ENCODE measurements at places on chromosomes 6 and 20. TPM values are rescaled to one million over a fixed set of nuclear protein-coding genes. Genes with fewer than 3 reads are reported as not detected.

DNA sequence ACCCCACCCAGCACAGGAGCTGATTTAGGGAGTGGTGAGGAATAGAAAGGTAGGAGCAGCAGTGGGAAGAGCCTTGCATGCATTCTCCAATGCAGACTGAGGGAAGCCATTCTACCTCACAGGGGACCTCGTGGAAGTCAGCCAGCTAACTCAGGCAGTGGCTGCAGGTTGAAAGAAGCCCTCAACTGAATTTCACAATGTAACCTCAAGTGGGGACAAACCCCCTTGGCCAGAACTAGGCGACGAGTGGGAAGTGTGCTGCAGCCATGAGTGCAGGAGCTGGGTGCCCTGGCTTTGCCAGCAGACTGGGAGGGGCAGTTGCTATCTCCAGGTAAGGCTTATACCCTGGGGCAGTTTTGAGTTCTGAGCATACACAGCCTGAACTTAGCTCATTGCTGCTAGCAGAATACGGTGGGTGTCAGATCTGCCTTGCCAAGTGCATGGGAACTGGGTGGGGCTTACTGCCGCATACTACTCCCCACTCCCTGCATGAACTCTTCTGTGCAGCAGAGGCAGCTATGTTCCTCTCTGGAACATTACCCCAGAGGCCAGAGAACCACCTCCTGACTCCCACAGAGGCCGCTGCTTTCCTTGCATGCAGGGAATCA, 126.5 kb downstream of the CDK19 start:
- no peak for DNase-seq

- no peak for DNase-seq
Measured at GRCh38 chr6:109978174-109979032, at the start of gene GPR6. Gene GPR6, plus strand, starts transcription at chr6:109978311. Its CDS starts 802 bp downstream, at chr6:109979113.

- peak; percentile 62 for DNase-seq
Measured at GRCh38 chr6:26233649-26234420, 131.2 kb upstream of the BTN3A2 start.

Gene PRICKLE4
- not detected for total RNA-seq

Gene MOG
- total RNA-seq: not detected

Gene TNFRSF6B
- total RNA-seq: 0.96 TPM

Gene TRIM31
- not detected for total RNA-seq

Gene TREML2
- total RNA-seq: 1.9 TPM

DNA sequence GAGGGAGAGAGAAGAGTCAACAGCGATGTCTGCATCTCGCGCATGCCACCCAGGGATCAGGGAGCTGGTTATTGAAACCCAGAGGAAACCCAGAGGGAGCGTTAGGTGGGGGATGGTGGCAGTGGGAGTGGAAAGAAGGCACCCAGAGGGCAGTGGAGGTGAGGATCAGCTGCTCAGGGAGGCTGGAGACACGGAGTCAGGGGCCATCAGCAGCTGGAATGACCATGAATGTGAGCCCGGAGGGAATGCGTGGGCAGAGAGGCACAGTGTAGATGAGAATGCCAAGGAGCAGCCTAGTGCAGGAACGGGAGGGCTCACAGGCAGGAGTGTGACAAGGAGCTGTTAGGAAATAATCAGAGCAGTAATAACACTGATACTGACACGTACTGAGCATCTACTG, 36.2 kb downstream of the RSPO4 start:
- no peak for DNase-seq

Gene MCCD1
- not detected for total RNA-seq

- peak; percentile 51 for DNase-seq
Measured at GRCh38 chr6:89368107-89368506, 15.6 kb upstream of the UBE2J1 start.

Gene NFYA
- 58.9 TPM for total RNA-seq

Gene NDRG3
- 28.9 TPM for total RNA-seq

DNA sequence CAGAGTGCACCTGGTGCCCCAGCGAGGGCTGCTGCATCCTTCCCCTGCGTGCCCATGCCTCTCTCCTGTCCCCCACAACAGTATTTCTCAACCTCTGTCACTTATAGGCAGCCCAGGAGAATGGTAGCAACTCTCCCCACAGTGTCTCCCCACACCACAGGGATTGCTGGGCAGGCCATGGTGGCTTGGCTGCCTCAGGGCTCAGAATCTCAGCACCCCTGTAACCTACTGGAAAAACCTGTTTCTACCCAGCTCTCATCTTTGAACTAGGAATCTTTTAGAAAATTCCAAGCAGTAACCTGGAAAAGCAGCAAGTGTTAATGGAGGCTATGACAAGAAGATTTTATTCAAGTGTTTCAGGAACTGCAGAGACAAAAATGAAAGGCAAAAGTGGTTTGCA, 38.0 kb downstream of the CD164 start:
- DNase-seq: no peak

Gene SMAP1
- total RNA-seq: 26.6 TPM

GRCh38 chr6:140784573-140784972, 1348.2 kb upstream of the GJE1 start:
- no peak for DNase-seq

DNA sequence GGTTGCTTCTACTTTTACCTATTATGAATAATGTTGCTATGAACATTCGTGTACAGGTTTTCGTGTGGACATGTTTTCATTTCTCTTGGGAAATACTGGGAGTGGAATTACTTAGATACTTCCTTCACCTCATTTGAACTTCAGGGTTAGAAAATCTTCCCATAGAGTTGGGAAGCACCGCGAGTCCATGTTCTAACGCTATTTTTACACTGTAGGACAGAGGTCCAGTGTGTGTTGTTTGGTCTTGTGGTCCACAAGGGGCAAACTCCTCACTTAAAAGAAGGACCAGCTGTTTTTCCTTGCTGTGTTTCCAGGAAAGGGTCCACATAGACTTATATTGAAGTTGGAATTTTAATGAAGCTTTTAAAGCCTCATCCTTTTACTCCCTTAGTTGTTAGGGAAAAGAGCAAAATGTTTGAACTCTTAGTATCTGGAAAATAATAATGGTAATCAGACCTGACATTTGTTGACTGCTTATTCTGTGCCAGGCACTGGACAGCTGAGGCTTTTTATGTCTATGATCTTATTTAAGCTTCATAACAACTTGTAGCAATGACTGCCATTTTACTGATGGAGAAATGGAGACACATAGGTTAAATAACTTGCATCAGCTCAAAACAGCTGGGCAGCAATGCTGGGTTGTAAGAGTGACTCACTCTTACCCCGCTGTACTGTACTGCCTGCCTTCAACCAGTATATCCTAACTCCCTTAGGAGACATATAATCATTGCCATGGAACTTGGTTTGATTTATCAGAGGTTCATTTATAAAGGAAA, 52.0 kb downstream of the CDC5L start:
- no peak for DNase-seq

Gene TRIM15
- total RNA-seq: not detected

Gene CD24
- 4.4 TPM for total RNA-seq

Gene KCNK15
- not detected for total RNA-seq

Gene TBX18
- not detected for total RNA-seq

DNA sequence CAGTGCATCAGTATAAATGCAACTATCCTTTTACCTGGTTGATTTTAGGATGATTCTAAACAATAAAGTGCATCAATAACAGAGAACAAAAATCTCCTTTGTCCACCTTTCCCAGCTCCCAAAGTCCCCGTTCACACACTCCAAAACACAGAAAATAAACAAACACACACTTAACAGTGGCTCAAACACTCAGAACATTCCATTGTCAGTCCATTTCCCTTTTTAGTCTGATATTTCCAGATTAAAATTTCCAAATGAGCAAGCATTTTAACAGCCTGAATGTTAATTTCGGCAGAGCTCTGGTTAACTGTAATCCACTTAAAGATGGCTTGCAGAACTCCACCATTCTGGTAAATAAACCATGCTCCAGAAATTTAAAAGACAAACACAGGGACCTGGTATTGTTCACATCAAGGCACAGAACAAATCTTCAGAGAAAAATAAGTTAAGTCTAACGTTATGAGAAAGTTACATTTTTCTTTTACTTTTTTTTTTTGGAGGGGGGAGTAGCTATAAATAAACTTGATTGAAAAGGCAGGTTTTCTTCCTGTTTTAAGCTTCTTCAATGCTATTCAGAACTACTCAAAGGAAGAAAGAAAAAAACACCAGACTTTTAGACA, 100.8 kb downstream of the DST start:
- no peak for DNase-seq

Gene RSPO3
- total RNA-seq: not detected

DNA sequence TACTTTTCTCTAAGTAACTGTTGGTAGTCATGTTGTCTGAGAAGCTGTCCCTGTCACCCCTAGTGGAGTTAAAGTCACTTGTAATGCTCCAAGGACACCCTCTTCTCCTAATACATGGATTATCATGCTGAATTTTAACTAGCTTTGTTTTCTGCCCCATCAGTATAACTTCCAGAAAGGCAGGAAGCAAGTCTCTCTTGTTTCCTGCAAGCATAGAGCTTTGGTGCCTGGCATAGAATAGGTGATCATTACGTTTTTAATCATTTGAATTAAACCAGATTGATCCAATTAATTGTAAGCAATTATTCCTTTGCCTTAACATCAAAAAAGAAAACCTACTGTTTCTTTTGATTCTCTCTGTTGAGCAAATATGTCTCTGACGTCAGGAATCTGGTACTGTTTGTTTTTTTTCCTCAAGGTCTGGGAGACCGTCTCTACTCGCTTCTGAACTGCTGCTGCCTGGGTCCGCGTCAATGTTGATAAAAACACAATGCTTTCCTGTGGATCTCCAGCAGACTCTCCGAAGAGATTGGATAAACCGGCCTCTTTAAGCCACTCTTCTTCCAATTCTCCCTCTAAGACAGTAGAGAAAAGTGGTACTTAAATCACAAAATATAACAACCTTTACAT, 71.8 kb downstream of the ARHGAP18 start:
- no peak for DNase-seq

Gene MARCKS
- total RNA-seq: 2.5 TPM

DNA sequence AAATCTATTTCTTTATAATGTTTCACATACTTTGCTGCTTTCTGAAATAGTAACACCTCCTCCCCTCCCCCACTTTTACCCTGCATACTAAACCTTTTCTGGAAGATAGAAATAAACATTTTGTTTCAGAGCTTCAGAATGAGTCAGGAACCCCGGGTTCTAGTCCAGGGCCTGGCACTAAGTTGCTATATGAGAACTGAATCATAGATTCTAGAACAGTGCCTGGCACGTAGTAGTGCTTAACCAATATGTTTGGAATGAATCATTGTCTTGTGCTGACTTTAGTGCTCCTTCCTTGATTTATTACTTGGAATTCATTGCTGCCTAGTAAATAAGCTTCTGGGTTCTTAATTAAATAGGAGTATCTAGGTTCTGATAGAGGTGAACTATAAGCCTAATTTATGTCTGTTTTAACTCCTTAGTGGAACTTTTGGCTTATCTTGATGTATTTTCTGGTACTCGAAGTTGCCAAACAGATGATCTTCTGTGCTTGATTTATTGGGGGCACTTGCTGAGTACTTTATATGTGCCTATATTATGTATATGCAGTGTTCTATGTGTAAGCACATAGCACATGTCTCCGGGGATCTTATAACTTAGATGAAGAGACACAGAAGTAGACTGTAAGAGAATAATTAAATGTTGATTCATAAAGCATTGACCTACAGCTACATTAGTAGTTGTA, 18.6 kb downstream of the TAB2 start:
- DNase-seq: no peak

DNA sequence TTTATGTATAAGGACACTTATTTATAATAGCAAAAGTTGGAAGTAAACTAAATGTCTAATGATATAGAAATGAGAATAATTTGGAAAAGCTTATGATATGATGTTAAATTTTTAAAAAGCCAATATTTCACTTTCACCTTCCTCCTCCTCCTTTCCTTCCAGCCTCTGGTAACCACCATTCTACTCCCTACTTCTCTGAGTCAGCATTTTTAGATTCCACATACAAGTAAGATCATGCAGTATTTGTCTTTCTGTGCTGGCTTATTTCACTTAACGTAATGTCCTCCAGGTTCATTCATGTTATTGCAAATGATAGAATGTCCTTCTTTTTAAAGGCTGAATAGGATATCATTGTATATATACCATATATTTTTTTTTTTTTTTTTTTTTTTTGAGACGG, 180.2 kb downstream of the RNF144B start:
- DNase-seq: no peak

Gene MYB
- 22.5 TPM for total RNA-seq

Gene UBE2C
- not detected for total RNA-seq

- no peak for DNase-seq
Measured at GRCh38 chr20:32558526-32558925, 26.6 kb downstream of the NOL4L start.

DNA sequence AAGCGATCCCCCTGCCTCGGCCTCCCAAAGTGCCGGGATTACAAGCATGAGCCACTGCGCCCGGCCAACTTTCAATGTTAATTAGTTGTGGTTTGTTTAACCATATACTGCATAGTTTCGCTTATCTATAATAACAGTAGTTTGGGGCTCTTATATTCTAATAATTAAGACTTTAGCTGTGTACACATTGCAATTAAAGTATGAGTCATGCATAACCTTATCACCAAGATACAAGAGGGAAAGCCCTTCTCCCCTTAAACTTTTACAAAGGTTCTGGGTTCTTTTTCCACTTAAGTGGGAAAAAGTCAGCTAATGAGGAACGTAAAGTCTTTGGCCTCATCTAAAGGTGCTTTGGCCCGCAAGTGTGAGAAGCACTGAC, 3.2 kb upstream of the MCCD1 start:
- DNase-seq: no peak

DNA sequence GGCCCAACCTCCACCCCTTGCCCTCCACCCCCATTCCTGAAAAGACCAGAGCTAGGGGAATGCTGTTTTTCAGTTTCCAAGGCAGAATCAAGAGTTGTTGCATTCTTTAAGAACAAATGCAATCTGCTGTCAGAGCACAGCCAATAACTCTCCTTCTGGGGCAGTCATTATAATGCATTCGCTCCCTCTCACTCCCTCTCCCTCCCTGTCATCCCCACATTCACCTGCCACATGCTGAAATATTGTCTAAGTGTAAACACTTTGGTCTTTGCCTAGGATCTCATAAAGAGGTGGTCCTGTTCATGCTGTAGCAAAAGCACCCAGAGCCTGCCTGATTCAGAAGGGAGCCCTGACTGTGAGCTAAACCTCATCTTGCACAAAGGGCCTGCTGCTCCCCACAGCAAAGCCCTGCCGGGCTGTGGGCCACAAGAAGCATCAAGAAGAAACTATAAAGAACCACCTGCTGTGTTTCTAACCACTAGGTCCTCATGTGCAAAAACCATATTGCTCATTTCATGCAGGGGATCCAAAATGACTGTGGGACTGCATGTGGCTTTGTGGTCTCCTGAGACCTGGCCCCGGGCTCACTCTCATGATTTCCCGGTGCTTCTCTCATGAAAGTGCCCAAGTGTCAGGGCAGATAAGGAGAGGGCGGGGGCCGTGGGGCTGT, 85.6 kb downstream of the GPR6 start:
- DNase-seq: peak; percentile 25

GRCh38 chr6:26006086-26006939, 43.7 kb downstream of the TRIM38 start:
- no peak for DNase-seq

Gene C6orf58
- not detected for total RNA-seq
